ENCODE measurements at places on chromosomes 5 and 9. TPM values are rescaled to one million over a fixed set of nuclear protein-coding genes. Genes with fewer than 3 reads are reported as not detected.

DNA sequence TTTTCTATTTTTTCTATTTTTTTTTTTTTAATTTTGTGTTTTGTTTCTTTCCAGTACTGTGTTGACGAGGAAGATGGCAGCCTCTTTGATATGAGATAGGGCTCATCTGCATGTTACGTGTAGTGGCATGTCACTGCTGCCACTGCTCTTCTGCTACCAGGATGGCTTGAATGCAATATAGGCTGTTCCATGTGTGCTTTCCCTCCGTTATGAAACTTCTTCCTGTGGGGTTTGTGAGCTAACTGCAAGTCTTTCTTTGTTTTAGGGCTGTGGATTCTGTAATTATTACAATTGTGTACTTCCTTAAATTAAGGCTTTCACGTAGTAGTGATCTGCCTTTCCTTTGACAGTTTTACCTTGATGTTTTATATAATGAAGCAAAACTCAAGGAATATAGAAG lies 184.6 kb downstream of the KDM4C start:
- DNase-seq: no peak

DNA sequence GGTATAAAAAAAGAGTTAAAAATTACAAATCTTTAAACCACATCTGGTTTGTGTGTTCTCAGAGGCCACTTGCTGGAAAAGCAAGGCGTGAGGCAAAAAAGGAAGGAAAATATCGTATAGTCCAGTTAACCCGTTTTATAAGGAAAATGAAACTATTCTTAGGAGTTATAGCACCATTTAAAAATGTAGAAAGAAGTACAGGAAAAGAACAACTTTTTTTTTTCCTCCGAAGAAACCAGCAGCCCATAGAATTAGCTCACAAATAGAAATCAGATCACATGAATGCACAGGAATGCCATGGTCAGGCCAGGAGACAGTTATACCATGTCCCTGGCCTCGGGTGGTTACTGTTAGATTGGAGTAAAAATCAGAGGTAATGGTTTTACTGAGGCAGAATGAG lies 241.6 kb downstream of the FBXL7 start:
- no peak for DNase-seq

GRCh38 chr9:129143031-129143927 lies 32.1 kb downstream of the PTPA start:
- peak; percentile 87 for DNase-seq

DNA sequence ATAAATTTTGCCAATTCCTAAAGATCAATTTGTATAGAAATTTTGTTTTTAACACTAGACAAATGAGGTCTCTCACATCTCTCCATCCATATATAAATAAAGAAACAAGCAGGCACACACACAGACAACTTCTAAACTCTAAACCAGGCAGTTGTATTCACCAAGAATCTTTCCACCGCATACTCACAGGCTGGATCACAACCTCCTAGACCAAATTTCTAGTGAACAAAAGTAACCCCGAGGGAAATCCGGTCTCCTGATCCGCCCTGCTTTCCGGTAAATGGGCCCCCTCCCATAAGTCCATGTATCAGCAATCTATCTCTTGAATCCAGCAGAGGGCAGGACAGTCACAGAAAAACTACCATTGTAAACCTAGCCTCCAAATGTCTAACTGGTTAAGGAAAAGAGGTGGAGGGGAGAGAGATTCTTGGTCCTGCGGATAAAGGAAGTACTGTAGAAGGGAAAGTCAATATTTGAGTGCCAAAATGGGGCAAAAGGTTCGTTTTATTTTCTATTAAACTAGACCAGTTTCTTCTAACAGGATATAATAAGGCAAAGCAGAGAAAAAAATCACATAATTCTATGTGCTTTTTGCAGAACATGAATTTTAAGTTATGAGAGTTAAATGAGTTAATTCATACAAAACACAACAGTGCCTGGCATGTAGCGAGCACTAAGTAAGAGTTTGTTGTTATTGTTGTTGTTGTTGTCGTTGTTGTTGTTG lies 4.8 kb upstream of the SMU1 start:
- peak; percentile 90 for DNase-seq

GRCh38 chr9:129383019-129383560 lies 205.0 kb upstream of the IER5L start:
- DNase-seq: peak; percentile 49

GRCh38 chr9:114958021-114958843 lies 27.8 kb upstream of the TNFSF8 start:
- DNase-seq: no peak

- no peak for DNase-seq
Measured at GRCh38 chr5:146015001-146015400, 78.6 kb downstream of the SH3RF2 start.

GRCh38 chr9:81112627-81113452 lies 576.5 kb downstream of the TLE1 start:
- no peak for DNase-seq

- DNase-seq: no peak
Measured at GRCh38 chr5:127089191-127089590, 15.9 kb upstream of the C5orf63 start.

DNA sequence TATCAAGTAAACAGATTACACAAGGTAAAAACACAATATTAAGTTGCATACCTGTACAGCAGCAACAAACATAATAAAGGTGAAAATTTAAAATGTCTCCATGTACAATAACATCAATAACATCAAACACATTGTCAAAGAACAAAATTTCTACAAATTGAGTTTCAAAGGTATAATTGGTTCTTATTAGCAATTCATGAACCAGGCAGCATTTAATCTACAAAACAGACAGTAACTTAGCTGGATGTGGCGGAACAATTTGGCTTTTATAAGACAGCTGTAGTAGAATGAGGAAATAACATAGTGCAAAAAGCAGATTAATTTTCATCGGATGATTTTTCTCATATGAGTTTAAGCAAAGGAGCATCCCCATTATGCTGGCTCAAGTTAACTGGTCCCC lies 1176.8 kb downstream of the EFNA5 start:
- no peak for DNase-seq

GRCh38 chr9:37004424-37004935 lies 29.6 kb downstream of the PAX5 start:
- DNase-seq: no peak

- DNase-seq: no peak
Measured at GRCh38 chr5:2920312-2920711, 168.8 kb upstream of the IRX2 start.

DNA sequence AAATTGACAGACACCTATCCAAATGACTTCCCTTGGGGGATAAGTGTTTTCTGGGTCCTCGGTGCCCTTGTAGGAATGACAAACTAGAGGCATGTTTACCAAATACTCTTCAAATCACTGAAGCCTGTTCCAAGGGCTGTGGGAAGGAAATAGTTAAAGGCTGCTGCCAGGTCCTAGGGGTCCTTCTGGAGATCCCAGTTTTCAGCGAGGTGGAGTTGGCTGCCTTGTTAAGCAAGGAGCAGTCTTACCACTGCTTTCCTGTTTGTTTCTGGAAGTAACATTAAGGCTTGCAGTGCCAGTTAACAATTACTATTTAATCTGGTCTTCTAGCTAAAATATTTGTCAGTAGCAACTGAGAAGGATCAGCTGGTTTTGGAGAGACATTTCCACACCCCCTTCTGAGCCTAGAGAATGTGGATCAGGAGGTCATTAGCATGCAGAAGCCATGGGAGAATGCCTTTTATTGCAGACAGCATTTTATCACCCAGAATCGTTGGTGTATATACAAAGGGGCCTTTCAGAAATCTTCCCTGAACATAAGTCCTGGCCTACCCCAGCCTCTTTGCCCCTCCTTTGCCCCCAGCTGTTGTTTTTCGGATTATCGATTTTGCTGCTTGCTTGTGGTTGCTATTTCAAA lies 238.8 kb downstream of the DMAC1 start:
- no peak for DNase-seq

DNA sequence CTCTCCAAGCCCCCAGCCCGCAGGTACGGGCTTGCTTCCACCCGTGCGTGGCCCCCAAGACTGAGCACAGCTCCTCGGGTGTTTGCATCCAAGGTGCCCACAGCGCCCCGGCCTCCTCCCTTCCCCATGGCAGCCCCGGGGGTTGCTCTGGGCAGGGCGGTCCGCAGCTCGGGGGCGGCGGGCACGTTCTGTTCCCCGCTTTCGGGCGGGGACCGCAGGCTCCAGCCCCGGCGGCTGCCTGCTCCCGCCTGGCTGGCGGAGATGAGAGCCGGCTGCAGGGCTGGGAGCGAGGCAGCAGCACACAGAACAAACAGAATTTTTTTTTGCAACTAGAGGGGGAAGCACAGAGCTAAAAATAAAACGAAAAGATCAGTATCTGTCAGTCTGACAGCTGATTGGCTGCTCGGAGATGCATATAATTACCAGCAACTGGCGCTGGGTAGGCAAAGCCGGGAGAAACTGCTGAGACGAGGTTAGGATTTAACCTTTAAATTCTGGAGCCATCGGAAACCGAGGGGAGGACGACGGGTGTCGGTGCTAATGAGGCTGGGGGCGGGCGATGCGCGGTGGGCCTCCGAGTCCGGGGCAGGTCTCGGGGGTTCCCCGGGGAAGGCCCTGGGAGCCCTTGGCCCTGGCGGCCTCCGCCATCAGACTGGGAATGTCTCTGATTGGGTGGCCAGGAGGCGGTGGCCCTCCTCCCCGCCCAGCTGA lies 142.7 kb upstream of the IER5L start:
- DNase-seq: peak; percentile 96

- DNase-seq: no peak
Measured at GRCh38 chr9:88973281-88974045, 17.8 kb upstream of the S1PR3 start.

GRCh38 chr5:135578685-135579341 lies at the start of gene CXCL14:
TSS of gene CXCL14 (minus strand) at chr5:135578991. CDS start at chr5:135578778, 213 bp downstream.
- no peak for DNase-seq

DNA sequence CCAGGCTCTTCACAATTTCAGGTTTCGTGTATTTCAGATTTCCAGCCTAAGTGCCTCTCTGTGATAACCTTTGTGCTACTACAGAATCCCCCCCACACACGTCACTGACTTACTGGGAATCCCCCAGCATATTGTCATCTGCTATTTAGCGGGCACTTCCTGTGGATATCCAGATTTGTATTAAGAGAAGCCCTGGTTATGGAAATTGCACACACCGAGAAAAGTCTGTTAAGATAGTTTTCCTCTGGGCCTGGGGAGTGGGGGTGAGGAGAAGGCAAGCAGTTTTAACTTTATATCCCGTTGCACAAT lies 269.9 kb downstream of the MED10 start:
- no peak for DNase-seq

DNA sequence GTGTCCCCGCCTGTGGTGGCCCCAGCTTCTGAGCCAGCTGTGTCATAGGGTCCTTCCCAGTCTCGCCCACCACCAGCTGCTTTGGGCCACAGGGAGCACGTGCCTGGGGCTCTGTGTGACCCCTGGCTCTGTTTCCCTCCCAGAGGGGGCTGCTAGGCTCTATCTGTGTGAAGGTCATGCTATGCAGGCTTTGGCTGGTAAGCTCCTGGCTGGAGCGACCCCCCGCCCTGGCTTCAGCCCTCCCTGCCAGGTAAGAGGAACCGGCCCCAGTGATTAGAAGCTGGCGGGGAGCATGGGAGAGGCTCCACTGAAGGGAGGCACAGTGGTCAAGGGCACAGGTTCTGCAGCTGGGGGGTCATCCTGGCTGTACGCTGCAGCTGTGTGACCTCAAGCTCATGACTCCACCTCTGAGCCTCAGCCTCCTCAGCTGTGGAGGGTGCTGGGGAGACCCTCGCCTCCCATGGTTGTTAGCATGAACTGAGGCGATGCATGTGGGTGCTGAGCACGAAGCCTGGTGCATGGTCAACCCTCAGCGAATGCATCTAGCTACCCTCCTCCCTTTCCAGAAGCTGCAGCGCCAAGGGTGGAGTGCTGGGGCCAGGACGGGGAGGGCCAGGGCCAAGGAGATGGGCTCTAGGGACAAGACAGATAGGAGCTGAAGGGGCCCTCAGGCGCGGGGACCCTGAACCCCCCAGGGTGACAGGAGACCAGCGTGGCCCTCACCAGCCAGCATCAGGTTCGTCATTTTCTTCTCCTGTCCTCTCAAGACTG lies 163.8 kb upstream of the MVB12B start:
- DNase-seq: no peak

DNA sequence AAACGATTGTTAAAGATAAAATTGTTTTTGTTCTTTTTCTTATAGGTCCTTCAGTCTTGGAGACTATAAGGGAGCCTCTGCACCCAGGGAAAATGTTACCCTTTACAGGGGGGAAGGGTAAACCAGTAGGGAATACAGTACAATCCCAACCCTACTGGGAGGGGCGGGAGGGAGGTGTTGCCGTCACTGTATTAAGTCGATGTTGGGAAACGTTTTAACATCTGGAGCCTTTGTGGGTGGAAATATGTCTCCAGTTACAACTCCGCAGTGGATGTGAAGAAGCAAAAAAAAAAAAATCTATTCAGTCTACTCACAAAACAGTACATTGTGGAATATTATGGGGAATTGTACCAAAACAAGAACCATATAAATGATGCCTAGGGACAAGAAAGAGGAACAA lies 47.2 kb upstream of the FCHO2 start:
- no peak for DNase-seq

GRCh38 chr9:137963525-137963924 lies 85.9 kb downstream of the CACNA1B start:
- DNase-seq: no peak

GRCh38 chr9:125747053-125747764 lies at the start of gene PBX3:
TSS of gene PBX3 (plus strand) at chr9:125747373.
- no peak for DNase-seq

GRCh38 chr5:141609044-141609443 lies 9.8 kb downstream of the DIAPH1 start:
- DNase-seq: no peak

- no peak for DNase-seq
Measured at GRCh38 chr9:77166193-77166592, 11.1 kb upstream of the VPS13A start.

GRCh38 chr9:131593091-131593820 lies 47.9 kb downstream of the PRRT1B start:
- DNase-seq: no peak

Gene MOB3B
- total RNA-seq: not detected

Gene CTXN3
- not detected for total RNA-seq

Gene TERT
- 1.5 TPM for total RNA-seq

Gene WNT8A
- total RNA-seq: not detected

Gene GFPT2
- total RNA-seq: 1.2 TPM

Gene RANBP3L
- not detected for total RNA-seq

Gene GMCL2
- total RNA-seq: 0.03 TPM

Gene CRAT
- 21.5 TPM for total RNA-seq

Gene IRX2
- total RNA-seq: not detected

Gene EQTN
- total RNA-seq: not detected

Gene UCK1
- 45.8 TPM for total RNA-seq

Gene ARL15
- total RNA-seq: 0.64 TPM
